ENCODE measurements at places on chromosomes 5 and 9. TPM values are rescaled to one million over a fixed set of nuclear protein-coding genes. Genes with fewer than 3 reads are reported as not detected.

DNA sequence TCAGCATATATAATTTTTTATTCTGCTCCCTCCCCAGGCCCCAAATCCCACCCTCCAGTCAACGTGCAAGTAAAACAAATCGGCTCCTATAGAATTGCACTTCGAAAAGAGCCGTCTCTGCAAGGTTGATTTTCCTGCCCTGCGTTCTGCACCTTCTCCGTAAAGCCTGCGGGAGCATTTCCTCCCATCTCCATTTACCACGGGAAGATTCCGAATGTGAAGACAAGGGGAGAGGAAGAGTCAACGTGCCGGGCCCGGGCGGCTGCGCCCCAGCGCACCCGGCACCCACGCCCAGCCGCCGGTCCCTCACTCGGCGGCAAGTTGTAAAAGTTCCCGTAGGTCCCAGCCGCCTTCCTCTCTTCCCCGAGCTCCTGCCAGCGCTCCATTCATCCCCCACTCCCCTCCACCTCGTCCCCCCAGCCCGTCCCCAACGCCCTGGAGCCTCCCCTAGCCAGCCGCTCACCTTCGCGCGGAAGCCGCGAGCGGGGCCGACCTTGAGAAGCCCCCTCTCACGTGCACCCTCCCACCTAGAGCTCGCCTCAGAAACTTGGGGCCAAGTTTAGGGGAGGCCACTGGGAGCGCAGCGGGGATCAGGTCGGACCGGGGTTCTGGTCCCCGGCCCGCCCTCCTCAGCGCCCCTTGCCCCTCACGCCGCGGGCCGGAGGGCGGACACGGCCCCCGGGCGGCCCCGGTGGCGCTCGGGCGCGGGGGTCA lies 431 bp downstream of the BNC2 start:
- no peak overlapping the region for H3K27ac ChIP-seq
- no peak overlapping the region for H3K4me3 ChIP-seq
- H3K27me3 ChIP-seq: peaks cover 17% of the 10 kb centered on the region
- H3K36me3 ChIP-seq: peaks cover 2% of the 10 kb centered on the region
- H3K4me1 ChIP-seq: no peaks in the 10 kb centered on the region
- DNase-seq: no peak

DNA sequence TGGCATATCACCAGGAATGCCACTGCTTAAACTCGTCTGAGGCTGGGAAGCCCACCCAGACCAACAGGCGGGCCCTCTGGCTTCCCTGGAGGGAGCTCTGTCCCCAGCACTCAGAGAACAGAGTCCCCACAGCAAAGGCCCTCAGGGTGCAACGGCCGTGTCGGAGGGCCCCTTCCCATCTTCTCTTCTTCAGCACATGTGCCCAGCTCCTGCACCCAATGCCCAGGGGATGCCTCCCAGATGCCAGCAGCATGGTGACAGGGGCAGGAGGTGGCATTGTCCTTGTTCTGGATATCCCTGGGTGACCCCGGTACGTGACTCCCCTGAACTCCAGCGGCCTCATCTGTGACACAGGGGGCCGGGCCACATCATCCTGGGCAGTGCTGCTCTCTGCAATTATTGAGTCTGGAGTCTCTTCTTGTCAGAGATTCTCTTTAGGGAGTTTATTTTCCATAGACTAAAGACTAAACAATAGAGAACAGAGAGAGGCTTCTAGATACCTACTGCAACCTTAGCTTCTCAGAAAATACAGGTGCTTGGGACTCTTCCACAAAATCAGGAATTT lies 13.6 kb upstream of the OLFM1 start:
- peaks cover 41% of the 10 kb centered on the region for H3K27me3 ChIP-seq
- H3K36me3 ChIP-seq: no peaks in the 10 kb centered on the region
- no peak overlapping the region for H3K27ac ChIP-seq
- no peaks in the 10 kb centered on the region for H3K4me1 ChIP-seq
- DNase-seq: no peak

DNA sequence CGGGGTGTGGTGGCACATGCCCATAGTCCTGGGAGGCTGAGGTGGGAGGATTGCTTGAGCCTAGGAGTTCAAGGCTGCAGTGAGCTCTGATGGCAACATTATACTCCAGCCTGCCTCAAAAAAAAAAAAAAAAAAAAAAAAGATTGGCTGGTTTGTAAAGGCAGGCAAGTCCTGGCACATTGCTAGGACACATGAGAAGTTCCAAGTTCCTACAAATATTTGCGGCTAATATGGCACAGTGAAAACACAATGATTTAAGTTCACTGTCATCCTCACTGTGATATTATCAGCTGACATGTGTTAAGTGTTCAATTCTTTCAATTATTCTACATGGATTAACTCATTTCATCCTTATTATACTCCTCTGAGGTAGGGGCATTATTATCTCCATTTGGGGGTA lies 20.1 kb downstream of the TMEM268 start:
- H3K27ac ChIP-seq: no peak overlapping the region
- DNase-seq: no peak
- H3K4me3 ChIP-seq: no peak overlapping the region
- H3K36me3 ChIP-seq: peaks cover 2% of the 10 kb centered on the region
- no peaks in the 10 kb centered on the region for H3K27me3 ChIP-seq
- no peaks in the 10 kb centered on the region for H3K4me1 ChIP-seq

DNA sequence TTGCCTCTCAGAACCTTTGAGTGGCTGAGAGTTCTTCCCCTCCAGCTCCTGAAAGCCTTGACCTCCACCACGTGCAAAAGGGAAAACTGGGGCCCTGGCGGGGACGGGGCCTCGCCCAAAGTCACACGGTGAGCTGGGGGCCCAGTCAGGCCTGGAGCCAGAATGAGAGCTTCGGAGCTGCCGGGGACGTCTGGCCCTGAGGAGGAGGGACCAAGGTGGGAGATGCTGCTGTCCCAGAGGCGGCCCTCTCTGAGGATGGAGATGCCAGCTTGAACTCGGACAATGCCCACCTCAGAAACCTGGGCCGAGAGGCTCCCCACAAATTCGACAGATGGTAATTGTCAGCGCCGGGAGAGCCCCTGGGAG lies 643 bp downstream of the AK8 start:
- peaks cover 29% of the 10 kb centered on the region for H3K4me1 ChIP-seq
- H3K36me3 ChIP-seq: no peaks in the 10 kb centered on the region
- peaks cover 6% of the 10 kb centered on the region for H3K27me3 ChIP-seq
- no peak for DNase-seq
- H3K4me3 ChIP-seq: peak overlapping the region; percentile 88

- no peaks in the 10 kb centered on the region for H3K36me3 ChIP-seq
- H3K4me3 ChIP-seq: no peak overlapping the region
- H3K27me3 ChIP-seq: no peaks in the 10 kb centered on the region
- no peak for DNase-seq
Observed at GRCh38 chr5:17709011-17709710, 74.9 kb downstream of the TAF11L14 start.

DNA sequence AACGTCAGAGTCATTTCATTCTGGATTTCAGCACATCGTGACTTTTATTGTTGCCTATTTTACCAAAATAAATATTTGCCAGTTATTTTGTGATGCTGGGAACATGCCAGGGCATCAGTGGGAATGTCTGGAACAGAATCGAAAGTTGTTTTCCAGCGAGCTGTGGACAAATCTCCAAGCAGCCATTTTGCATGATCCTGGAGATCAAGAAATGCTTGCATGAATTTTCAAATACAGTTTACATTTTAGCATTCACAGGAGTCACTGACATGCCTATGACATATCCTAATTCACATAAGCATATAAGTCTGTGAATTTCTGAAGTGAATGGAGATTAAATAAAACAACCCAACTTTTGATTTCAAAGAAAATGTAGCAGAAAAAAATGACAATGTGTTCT lies 119.4 kb downstream of the VCAN start:
- peaks cover 14% of the 10 kb centered on the region for H3K27me3 ChIP-seq
- no peak for DNase-seq
- H3K36me3 ChIP-seq: no peaks in the 10 kb centered on the region
- H3K4me3 ChIP-seq: no peak overlapping the region
- no peaks in the 10 kb centered on the region for H3K4me1 ChIP-seq

ZFR gene
- 85.8 TPM for total RNA-seq

All from activated T-cell treated with anti-CD3 and anti-CD28 coated beads, Interleukin-2, amount 50 U/mL, for 72 hours (primary cell).